ENCODE measurements at places on chromosomes 4 and X.

DNA sequence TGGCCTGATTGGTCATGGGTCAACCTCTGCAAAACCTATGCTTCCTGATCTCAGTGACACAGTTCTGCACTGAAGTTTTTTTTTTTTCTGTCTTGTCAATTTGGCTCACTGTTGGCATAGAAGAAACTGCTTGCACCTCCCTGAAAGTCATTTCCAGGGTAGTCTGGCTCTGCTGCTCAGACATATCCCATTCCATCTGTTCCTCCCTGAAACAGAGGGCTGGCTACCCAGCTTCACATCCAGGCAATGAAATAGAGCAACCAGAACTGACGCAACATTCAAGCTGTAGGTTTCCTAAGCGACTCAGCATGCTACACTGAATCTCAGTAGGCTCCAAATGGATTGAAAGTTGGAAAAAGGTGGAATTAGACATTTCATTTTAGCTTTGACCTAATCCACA lies 176.8 kb upstream of the MBNL3 start:
- no peak for DNase-seq

DNA sequence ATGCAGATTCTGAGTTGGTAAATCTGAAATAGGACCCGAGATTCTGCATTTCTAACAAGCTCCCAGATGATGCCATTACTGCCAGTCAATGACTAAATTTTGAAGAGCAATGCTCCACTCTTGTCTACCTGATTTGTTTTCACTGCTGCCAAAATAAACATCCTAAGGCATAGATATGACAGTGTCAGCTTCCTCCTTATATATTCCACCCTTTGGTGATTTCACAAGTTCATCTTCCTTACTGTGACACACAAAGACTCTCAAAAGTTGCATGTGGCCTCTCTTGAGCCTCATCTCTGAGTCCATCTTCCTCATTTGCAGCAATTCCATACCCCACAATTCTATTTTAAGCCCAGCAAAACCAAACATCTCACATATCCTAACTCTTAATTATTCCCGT lies 110.9 kb downstream of the FBXW7 start:
- no peak for DNase-seq

DNA sequence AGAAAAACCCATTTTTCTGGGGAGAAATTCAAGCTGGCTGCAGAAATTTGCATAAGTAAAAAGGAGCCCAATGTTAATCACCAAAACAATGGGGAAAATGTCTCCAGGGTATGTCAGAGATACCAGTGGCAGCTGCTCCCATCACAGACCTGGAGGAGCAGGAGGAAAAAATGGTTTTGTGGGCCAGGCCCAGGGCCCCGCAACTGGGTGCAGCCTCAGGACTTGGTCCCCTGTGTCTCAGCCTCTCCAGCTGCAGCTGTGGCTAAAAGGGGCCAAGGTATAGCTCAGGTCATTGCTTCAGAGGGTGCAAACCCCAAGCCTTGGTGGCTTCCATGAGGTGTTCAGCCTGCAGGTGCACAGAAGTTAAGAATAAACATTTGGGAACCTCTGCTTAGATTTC lies 536.4 kb upstream of the FRG1 start:
- DNase-seq, result no peak

DNA sequence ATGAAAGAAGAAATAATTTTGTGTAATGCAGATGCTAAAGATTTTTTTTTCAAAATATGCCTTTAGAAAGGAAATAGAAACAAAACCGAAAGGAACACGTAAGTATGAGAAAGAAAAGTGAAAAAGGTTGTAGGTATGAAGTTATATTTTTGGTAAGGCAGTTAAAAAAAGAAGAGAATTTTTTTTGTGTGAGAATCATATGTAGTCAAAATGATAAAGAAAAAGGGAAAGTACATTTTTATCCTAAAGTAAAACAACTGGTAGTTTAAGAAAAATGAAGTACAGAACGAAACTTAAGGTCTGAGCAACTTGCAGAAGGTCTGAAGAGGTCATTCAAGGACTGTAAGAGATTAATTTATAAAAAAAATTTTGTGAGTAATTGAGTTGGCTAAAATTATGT lies 164.0 kb upstream of the TRAM1L1 start:
- DNase-seq, result peak; percentile 1

GRCh38 chr4:108425988-108426387 lies 194.4 kb upstream of the RPL34 start:
- no peak for DNase-seq

GRCh38 chrX:149715468-149715867 lies 3.6 kb downstream of the MAGEA11 start:
- no peak for DNase-seq

- DNase-seq, result peak; percentile 12
Measured at GRCh38 chr4:4541040-4541631, 712 bp downstream of the STX18 start.

DNA sequence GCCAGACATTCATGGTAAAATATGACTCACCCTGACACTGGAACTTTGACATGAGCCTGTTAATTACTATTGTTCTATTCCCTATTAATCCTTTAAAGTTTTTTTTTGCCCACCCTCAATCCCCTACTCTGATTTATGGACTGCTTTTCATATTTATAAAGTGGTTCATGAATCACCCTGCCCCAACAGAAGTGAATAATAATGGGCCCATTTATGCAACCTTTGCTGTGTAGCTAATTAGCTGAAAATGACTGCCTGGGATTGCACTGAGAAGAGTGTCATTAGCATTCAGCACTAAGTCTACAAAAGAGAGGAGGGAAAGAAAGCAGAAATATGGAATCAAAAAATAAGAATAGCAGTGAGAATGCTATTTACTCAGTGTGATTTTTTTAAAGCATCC lies 154.3 kb downstream of the COMMD8 start:
- no peak for DNase-seq

DNA sequence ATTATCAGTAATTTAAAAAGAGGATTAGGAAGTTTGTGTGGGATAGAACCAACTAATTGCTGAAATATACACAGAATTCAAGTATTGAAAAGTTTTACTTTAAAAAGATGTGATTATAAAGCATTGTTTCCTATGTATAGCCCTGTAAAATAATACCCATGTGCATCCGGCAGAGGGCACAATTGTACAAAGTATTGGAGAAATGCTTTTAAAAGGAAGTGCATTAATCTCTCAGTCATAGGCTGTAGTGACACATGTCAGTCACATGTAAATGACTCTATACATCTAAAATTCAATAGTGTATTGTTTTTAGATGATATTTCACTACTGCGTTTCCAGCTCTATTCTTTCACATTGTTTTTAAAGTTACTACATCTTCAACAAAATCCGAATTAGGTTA lies 9.7 kb upstream of the GEMIN8 start:
- no peak for DNase-seq

DNA sequence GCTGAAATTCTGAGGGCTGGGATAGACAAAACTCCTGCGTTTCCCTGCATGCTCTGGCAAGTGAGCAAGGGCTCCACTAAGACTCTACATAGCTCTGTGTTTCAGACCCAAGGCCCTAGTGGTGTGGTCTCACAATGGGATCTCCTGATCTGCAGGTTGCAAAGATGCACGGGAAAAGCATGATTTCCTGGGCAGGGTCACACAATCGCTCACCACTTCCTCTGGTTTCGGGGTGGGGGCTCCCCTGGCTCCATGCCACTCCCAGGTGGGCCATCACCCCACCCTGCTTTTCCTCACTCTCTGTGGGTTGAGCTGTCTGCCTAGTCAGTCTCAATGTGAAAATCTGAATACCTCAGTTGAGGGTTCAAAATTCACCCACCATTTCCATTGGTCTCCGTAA lies 111.5 kb downstream of the KLF8 start:
- DNase-seq, result no peak

- DNase-seq, result no peak
Measured at GRCh38 chr4:173526027-173526482, 4.0 kb downstream of the HAND2 start.

DNA sequence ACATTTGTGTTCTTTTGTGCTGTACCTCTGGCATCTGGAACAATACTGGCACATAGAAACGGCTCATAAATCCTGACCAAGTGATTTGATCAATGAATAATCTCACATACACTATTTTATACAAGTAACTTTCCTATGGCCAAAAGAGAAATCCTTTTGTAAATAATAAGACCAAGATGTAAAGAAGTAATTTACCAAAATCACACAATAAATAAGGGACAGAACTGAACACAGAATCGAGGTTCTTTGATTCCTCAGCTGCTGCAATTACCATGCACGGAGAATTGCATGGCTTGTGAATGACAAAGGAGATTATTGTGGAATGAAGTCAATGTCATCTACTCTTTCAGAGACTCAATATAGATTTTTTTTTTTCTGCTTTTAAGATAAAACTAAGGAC lies 576.8 kb upstream of the SMIM31 start:
- DNase-seq, result no peak

- no peak for DNase-seq
Measured at GRCh38 chr4:1393866-1394265, 12.4 kb downstream of the NKX1-1 start.

- DNase-seq, result no peak
Measured at GRCh38 chrX:106894978-106895452, 8.1 kb downstream of the RIPPLY1 start.

DNA sequence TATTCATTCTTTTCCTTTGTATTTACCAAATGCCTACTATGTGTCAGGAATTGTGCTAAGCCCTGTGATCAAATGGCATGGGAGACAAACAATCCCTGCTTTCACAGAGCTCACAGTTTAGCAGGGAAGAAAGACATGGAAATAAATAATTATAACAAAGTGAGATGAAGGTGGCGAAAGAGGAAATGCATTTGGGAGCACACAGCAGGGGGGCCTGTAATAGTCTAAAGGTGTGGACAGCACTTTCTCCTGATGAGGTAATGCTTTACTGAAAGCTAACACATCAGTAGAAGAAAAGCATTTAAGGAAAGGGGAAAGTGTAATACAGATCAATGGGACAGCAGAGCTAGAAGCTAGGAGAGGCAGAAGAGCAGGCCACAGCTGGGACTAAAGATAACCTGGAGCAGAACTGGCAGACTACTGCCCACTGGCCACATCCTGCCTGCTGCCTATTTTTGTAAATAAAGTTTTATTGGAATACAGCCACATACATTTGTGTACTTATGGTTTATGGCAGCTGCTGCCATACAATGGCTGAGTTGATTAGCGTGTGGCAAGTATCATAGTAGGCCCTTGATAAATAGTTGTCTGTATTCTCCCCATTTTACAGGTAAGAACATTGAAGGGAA lies 67.1 kb upstream of the TAPT1 start:
- no peak for DNase-seq

GRCh38 chr4:105674011-105674410 lies 34.5 kb downstream of the INTS12 start:
- no peak for DNase-seq

DNA sequence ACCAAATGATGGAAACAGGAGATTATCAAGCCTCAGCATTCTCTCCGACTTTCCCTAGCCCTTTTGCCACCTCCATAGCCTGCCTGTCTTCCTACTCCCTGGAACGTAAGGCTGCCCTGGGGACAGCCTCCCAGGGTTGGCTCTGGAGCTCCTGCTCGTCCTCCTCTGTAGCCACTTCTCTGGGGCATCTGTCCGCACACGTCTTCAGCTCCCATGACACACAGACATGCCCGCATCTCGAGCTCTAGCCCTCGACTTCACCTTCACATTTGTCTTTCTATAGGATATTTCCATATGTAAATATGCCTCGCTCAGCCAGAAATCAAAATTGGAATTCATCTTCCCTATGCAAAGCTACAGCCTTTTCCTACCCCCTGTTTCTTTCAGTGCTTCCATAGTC lies 67.7 kb downstream of the TSC22D3 start:
- no peak for DNase-seq

DNA sequence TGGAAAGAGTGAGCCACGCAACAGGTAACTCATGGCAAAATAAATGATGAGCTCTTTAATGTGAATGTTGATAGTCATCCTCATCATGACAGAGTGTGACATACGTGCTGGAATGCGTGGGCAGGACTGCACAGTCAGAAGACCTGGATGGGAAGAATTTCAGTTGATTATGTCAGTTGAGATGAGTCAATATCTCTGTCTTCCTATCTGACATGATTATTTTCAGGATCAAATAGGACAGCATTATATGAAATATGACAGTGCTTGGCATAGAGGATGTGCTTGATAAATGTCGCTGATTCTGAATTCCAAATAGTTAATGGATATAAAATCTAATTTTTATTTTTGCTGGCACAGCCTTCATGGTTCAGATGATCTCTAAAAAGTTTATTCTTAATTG lies 95.1 kb downstream of the IL15 start:
- no peak for DNase-seq

DNA sequence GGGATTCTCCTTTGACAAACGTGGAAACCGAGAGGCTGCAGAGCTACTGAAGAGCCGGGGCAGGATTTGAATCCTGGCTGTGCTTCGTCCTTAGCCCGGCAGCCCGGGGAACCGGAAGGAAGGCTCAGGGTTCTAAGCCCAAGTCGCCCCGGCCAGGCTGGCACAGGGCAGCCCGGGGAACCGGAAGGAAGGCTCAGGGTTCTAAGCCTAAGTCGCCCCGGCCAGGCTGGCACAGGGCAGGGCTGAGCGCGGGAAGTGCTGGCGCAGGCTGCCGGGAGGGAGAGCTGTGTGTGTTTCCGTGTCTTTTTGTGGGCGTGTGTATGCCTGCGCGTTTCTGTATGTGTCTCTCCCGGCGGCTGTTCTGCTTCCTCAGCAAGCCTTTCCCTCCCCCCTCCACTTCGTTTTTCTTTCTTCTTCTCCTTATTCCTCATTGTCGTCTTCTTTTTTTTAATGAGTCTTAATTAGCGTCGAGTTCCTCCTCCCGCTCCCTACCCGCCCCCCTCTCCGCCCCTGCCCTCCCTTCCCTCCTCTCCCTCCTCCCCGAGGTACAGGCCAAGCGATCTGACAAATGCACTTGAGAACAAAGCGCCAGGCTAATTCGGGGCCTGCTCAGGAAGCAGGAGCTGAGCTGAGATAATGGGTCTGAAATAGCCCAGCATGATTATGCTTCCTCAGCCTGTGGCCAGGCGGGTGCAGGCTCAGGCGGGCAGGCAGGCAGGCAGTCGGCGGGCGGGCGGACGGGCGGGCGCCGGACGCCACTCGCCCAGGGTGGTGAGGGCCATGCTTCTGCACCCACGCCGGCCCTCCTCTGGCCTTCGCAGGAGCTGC lies 65.9 kb downstream of the EFNB1 start:
- DNase-seq, result no peak

- DNase-seq, result no peak
Measured at GRCh38 chr4:147794787-147795413, 63.0 kb downstream of the ARHGAP10 start.

DNA sequence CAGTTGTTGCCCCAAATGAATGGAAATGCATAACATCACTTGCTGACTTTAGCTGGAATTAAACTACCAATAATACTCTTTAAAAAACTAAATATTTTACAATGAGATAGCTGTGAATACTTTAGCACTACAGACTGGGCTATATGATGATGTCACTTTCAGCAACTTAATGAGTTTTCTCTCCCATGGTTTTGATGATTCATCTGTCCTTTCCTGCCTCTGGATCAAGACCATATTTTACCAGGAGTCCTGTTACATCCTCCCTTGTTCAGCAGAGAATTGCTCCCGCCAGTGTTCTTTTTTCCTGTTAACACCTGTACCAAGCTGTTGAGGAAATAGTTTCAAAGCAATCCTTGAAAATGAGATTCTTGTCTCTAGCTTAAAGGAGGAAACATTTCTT lies 543.0 kb downstream of the SPRY1 start:
- no peak for DNase-seq

GRCh38 chrX:30643313-30643821 lies 9.9 kb upstream of the GK start:
- no peak for DNase-seq

All from GM18507 (cell line).